Sigmoid colon (tissue), 7 donors: ENCODE measurements at places on chromosomes 12 and 14. TPM values are rescaled to one million over a fixed set of nuclear protein-coding genes. Genes with fewer than 3 reads are reported as not detected.

- no peaks in the 10 kb centered on the region for H3K36me3 ChIP-seq
- H3K27me3 ChIP-seq, result no peaks in the 10 kb centered on the region
- no peak overlapping the region for H3K4me3 ChIP-seq
- DNase-seq, result no peak
Observed at GRCh38 chr12:80681786-80682185, 25.6 kb upstream of the MYF6 start.

GRIP1 gene
- total RNA-seq, result 12.5 TPM

SLC5A8 gene
- not detected for total RNA-seq

DNA sequence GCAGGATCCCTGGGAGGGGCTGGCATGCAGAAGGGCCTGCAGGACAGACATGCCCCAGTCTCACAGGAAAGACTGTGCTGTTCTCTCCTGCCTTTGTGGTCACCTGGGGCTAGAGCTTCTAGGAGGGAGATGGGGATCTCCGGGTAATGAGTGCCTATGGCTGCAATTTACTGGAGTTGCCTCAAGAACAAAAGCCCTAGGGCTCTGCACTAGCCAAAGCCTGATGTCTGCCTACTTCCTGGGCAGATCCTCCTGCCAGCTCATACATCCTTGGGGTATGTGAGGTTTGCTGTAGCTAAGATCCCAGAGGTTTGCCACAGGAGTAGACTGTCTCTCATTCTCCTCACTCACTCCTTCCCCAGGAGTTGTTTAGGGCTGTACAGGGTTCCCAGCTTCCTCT is 106.9 kb upstream of the PPFIA2 start:
- no peak for DNase-seq
- no peak overlapping the region for H3K27ac ChIP-seq
- no peaks in the 10 kb centered on the region for H3K36me3 ChIP-seq
- no peak overlapping the region for H3K4me3 ChIP-seq
- no peaks in the 10 kb centered on the region for H3K27me3 ChIP-seq

GRCh38 chr14:30621354-30621939 is 672 bp upstream of the SCFD1 start:
- H3K4me1 ChIP-seq, result peaks cover 29% of the 10 kb centered on the region
- peaks cover 3% of the 10 kb centered on the region for H3K36me3 ChIP-seq
- peak overlapping the region; percentile 86 for H3K27ac ChIP-seq
- DNase-seq, result no peak
- no peaks in the 10 kb centered on the region for H3K27me3 ChIP-seq
- H3K4me3 ChIP-seq, result peak overlapping the region; percentile 70

- peaks cover 46% of the 10 kb centered on the region for H3K27me3 ChIP-seq
- H3K36me3 ChIP-seq, result no peaks in the 10 kb centered on the region
- H3K4me1 ChIP-seq, result peaks cover 11% of the 10 kb centered on the region
- no peak overlapping the region for H3K27ac ChIP-seq
Observed at GRCh38 chr12:132413931-132414588, 75.9 kb upstream of the FBRSL1 start.

EFS gene
- total RNA-seq, result 12.6 TPM

DDHD1 gene
- total RNA-seq, result 16.1 TPM

- H3K4me3 ChIP-seq, result no peak overlapping the region
- no peak for DNase-seq
- no peaks in the 10 kb centered on the region for H3K4me1 ChIP-seq
Observed at GRCh38 chr14:39228044-39228443, 5.7 kb upstream of the MIA2 start.

TRIM9 gene
- total RNA-seq, result 21.0 TPM

DNA sequence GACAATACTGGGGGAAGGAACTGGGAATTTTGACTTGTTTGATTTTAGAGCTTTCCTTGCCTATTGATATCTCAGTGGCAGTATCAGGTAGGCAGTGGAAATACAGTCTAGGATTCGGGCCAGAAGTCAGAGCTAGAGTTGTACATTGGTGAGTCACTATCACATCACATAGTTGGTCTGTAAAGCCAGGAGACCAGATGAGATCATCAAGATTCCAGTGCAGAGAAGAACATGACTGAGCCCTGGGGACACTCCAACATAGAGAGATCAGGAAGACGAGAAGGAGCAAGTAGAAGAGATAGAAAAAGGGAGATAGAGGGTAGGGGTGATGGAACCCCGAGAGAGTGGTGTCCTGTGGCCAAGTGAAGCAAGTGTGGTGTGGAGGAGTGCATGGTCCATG is 46.6 kb upstream of the NR1H4 start:
- H3K27ac ChIP-seq, result no peak overlapping the region
- H3K36me3 ChIP-seq, result no peaks in the 10 kb centered on the region
- H3K27me3 ChIP-seq, result no peaks in the 10 kb centered on the region
- peaks cover 8% of the 10 kb centered on the region for H3K4me1 ChIP-seq

IL22 gene
- total RNA-seq, result not detected

DDX24 gene
- total RNA-seq, result 109 TPM

CLEC2D gene
- total RNA-seq, result 6.4 TPM

DNA sequence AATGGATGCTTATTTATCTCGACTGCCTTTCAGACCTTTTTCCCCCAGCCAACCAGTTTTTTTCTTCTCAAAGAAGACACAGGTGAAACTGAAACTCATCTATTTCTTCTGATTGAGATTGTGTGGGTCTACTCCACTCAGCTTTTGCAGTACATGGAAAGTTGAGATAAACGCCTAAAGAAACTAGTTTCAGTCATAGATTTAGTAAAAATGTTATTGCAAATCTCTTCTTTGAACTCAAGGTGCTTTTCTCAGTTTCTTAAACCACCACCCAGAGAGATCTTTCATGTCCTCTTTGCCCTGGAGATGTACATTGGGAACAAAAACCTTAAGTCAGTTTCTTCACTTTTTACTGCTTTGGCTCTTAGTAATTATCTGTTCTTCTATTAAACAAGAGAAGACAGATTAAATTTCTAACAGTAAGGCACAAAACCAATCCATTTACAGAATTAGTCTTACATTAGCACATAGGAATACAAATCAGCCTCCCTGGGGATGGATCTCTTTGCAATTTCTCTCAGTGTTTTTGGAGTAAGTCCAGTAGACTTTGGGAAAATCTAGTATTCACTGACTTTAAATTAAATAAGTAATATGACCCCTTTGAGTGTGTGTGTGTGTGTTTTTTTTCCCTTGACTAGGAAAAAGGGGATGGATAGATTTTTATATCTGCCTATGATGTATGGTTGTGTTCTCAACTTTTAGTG is 11.6 kb downstream of the FBXW8 start:
- H3K27ac ChIP-seq, result no peak overlapping the region
- H3K4me1 ChIP-seq, result no peaks in the 10 kb centered on the region
- no peak overlapping the region for H3K4me3 ChIP-seq
- no peak for DNase-seq

DNA sequence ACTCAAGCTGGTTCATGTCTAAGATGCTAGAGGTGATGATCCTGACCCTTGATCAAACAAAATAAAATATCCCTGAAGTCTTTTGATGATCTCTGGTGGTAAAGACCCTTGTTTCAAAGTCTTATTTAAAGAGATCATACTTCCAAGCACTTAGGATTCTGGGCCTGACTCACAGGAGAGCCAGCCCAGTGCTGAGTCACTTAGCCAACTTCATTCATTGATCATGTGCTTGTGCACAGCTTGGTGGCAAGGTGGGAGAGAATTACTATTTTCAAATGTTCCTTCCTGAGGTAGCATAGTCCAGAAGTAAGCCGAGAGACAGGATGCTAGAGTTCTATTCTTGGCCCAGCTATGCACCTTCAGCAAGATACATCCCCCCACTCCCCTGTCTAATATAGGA is 40.6 kb downstream of the SCN8A start:
- no peak overlapping the region for H3K4me3 ChIP-seq
- no peak for DNase-seq
- no peak overlapping the region for H3K27ac ChIP-seq
- H3K36me3 ChIP-seq, result no peaks in the 10 kb centered on the region
- H3K27me3 ChIP-seq, result no peaks in the 10 kb centered on the region

ZDHHC22 gene
- 0.49 TPM for total RNA-seq

GRCh38 chr12:10122689-10123088 is 7.3 kb downstream of the CLEC7A start:
- no peak overlapping the region for H3K27ac ChIP-seq
- DNase-seq, result no peak
- no peaks in the 10 kb centered on the region for H3K36me3 ChIP-seq
- H3K4me1 ChIP-seq, result no peaks in the 10 kb centered on the region

- H3K27ac ChIP-seq, result no peak overlapping the region
- no peaks in the 10 kb centered on the region for H3K27me3 ChIP-seq
- H3K4me3 ChIP-seq, result no peak overlapping the region
- H3K36me3 ChIP-seq, result no peaks in the 10 kb centered on the region
- DNase-seq, result no peak
Observed at GRCh38 chr12:24814379-24815113, 134.4 kb downstream of the BCAT1 start.
